Muscle of leg (tissue), 16 donors: ENCODE measurements at places on chromosomes 5 and 9. TPM values are rescaled to one million over a fixed set of nuclear protein-coding genes. Genes with fewer than 3 reads are reported as not detected.

DNA sequence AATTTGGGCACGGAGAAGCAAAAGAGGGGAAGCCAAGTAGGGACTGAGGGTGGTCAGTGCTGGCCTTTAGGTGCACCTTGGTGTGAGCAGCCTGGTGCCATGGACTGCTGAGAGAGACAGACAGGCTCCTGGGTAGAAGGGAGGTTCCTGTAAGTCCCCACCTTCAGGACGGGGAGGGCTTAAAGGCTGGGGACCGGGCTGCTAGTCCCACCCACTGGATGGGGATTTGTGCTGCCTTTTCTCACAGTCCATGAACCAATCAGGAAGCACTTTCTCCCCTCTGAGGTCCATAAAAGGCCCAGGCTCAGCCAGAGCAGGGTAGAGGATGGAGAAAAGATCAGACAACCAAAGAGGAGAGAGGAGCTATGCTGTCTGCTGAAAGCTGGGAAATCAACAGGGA, 15.2 kb downstream of the CDC25C start:
- no peaks in the 10 kb centered on the region for H3K4me1 ChIP-seq
- no peak overlapping the region for H3K4me3 ChIP-seq
- DNase-seq = no peak
- no peaks in the 10 kb centered on the region for H3K36me3 ChIP-seq
- H3K27ac ChIP-seq = no peak overlapping the region
- no peaks in the 10 kb centered on the region for H3K27me3 ChIP-seq

The CRHBP gene
- total RNA-seq = 1.2 TPM

The NRARP gene
- 2.5 TPM for total RNA-seq

DNA sequence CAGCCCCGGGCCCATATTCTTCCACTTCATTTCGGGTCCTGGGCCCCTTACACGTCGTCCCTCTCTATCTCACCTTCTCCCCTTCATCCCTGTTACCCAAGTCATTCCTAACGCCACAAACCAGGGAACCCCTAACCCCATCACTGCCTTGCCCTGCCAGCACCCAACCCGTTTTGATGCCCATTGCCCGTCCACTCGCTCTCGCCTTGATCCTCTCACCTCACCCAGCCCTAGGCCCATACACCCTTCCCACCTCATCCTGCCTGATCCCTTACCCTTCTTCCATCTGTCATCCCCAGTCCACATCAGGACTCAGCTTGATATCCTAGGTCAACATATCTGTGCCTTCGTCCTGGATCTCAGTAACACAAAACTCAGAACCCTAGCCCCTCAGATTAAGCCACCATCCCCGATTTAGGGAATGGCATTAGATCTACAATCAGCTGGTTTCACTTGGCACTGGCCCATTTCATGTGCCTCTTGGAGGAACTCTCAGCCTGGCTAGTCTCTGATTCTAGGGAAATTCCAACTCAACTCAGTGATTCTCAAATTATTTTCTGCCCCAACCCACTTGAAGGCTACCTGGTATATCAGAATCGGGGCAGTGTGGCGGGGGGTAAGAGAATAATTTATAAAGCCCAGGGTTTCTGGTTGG, 489 bp downstream of the CHMP5 start:
- peak overlapping the region; percentile 84 for H3K27ac ChIP-seq
- peaks cover 29% of the 10 kb centered on the region for H3K36me3 ChIP-seq
- DNase-seq = peak; percentile 36
- peak overlapping the region; percentile 81 for H3K4me3 ChIP-seq
- H3K4me1 ChIP-seq = peaks cover 20% of the 10 kb centered on the region
- H3K27me3 ChIP-seq = no peaks in the 10 kb centered on the region

The PCDHGA4 gene
- total RNA-seq = 1.8 TPM

The FBXO10 gene
- 24.5 TPM for total RNA-seq

- H3K4me3 ChIP-seq = no peak overlapping the region
- DNase-seq = no peak
- H3K27ac ChIP-seq = no peak overlapping the region
These were observed 330.4 kb upstream of the EDIL3 start for GRCh38 chr5:84715091-84715490.

GRCh38 chr9:134294153-134295071, 31.8 kb upstream of the RXRA start:
- H3K27me3 ChIP-seq = peaks cover 24% of the 10 kb centered on the region
- H3K36me3 ChIP-seq = no peaks in the 10 kb centered on the region
- H3K4me1 ChIP-seq = peaks cover 20% of the 10 kb centered on the region
- peak; percentile 65 for DNase-seq

The NEUROG1 gene
- total RNA-seq = not detected

DNA sequence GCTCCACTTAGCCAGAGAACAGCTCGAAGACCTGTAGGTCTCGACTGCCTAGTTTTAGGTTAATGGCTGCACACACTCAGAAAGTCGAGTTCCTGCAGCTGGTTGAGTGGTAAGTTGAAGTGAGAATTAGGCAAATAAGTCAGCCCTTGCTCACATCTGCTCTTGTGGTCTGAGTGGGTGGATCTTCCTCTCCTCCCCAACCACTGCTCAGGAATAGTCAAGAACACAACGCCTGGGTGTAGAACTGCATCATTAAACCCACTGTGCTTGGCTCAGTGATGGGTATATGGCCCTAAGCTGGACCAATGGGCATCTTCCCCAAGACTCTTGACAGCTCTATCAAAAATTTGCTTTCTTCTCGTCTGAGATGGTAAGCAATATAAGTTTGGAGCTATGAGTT, 20.9 kb upstream of the ADAM19 start:
- H3K4me3 ChIP-seq = no peak overlapping the region
- H3K36me3 ChIP-seq = no peaks in the 10 kb centered on the region
- H3K27ac ChIP-seq = no peak overlapping the region
- no peak for DNase-seq

GRCh38 chr9:87579781-87580541, 82.3 kb downstream of the DAPK1 start:
- peaks cover 8% of the 10 kb centered on the region for H3K4me1 ChIP-seq
- no peak for DNase-seq
- no peak overlapping the region for H3K4me3 ChIP-seq
- H3K36me3 ChIP-seq = no peaks in the 10 kb centered on the region

DNA sequence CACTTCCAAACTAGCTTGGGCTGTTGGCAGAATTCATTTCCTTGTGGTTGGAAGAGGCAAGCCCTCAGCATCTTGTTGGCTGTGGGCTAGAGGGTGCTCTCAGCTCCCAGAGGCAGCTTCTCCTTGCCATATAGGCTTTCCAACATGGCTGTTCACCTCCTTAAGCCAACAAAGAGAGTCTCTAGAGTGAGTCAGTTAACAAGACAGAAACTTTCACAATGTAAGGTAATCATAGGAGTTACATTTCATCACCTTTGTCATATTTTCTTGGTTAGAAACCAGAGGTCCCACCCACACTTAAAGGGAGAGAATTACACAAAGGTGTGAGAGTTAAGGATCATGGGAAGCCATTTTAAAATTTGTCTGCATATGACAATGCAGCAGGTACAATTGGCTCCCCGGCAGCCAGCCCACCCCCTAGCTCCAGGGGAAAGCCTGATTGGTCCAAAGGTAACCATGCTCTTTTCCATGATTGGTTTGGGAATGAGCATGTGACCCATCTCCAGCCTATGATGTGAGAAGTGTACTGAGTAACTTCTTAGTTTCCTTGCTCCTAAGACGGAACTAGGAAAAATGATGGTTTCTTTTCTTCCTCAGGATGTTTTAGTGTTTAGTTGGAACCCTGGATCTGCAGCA, 109.8 kb upstream of the MSX2 start:
- H3K27me3 ChIP-seq = peaks cover 9% of the 10 kb centered on the region
- no peak for DNase-seq
- H3K27ac ChIP-seq = no peak overlapping the region
- no peak overlapping the region for H3K4me3 ChIP-seq
- H3K36me3 ChIP-seq = no peaks in the 10 kb centered on the region
- H3K4me1 ChIP-seq = peaks cover 10% of the 10 kb centered on the region

The CDH6 gene
- total RNA-seq = 8.0 TPM

DNA sequence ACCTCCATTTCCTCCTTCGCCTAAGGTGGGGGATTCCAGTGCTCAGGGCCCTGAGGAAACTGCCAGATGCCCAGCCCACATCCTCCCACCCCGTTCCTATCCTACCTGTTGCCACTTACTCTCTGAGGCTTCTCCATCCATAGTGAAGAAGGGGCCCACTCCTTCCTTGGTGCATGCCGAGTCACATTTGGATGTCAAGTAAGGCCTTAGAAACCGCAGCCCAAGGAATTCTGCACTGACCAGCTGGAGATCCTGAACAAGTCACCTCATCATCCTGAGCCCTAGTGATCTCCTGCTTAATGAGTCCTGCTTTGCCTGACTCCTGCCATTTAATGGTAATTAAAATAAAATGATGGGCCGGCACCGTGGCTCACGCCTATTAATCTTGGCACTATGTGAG, 6.7 kb upstream of the TNIP1 start:
- no peaks in the 10 kb centered on the region for H3K27me3 ChIP-seq
- H3K36me3 ChIP-seq = no peaks in the 10 kb centered on the region
- no peak overlapping the region for H3K4me3 ChIP-seq
- peak overlapping the region; percentile 73 for H3K27ac ChIP-seq
- H3K4me1 ChIP-seq = peaks cover 45% of the 10 kb centered on the region

GRCh38 chr9:85172001-85172978, 502.8 kb downstream of the NTRK2 start:
- H3K27me3 ChIP-seq = no peaks in the 10 kb centered on the region
- H3K4me1 ChIP-seq = peaks cover 3% of the 10 kb centered on the region
- H3K27ac ChIP-seq = peak overlapping the region; percentile 36

The PAPPA gene
- total RNA-seq = 1.3 TPM

- H3K36me3 ChIP-seq = no peaks in the 10 kb centered on the region
- peak overlapping the region; percentile 35 for H3K27ac ChIP-seq
- peaks cover 2% of the 10 kb centered on the region for H3K27me3 ChIP-seq
- no peak overlapping the region for H3K4me3 ChIP-seq
- peaks cover 19% of the 10 kb centered on the region for H3K4me1 ChIP-seq
These were observed 640.2 kb downstream of the CCDC171 start for GRCh38 chr9:16193066-16193465.

DNA sequence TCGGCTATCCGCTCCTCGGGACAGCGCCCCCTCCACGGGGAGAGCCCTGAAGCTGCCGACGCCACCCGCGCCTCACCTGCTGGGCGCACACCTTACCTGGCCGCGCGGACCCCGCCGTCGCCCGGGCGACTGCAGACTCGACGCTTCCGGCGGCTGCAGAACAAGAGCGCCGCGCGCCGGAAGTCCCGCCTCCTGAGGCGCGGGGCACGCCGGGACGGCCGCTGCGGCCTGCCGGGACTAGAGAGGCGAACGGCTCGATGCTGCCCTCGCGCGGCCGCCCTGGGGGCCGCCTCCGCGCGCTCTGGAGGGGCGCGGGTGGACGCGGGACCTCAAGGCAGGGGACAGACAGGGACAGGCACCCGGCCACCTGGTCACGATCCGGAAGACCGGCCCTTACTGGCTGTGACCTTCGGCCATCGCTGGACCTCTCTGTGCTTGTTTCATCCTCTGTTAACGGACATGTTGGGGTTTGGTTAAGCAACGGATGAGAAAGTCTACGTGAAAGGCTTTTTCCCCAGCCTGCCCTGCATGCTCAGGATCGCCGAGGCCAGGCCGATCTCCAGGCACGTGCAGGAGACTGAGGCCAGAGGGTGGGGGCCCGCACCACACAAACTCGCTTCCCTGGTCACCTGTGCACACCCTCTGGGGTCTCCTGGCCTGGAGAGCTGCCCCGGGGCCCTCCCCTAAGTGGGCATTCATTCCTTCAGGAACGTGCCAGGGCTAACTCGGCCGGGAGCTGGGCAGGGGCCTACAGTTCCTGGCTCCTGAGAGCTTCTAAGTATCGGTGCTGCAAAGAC, at the start of gene SNAPC4:
SNAPC4 (minus strand) TSS at position 133 of the 797 bp plus-strand sequence. CDS start 1,742 bp downstream, outside the sequence.
- peak within 1 kb of the TSS; percentile 59 for H3K4me3 ChIP-seq
- no peak within 1 kb of the TSS for H3K27ac ChIP-seq
- peak; percentile 94 for DNase-seq
- peaks cover 60% of the 10 kb centered on the region for H3K36me3 ChIP-seq

DNA sequence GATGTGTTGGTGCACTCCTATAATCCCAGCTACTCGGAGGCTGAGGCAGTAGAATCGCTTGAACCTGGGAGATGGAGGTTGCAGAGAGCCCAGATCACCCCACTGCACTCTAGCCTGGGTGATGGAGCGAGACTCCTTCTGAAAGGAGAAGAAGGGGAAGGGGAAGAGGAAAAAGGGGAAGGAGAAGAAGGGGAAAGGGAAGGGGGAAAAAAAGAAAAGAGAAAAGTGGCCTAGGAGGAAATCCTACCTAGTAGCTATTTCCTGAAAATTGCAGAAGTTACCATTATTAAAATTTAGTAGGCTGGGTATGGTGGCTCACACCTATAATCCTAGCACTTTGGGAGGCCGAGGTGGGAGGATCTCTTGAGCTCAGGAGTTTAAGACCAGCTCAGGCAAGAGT, 67.4 kb downstream of the ARRDC3 start:
- H3K36me3 ChIP-seq = no peaks in the 10 kb centered on the region
- H3K4me3 ChIP-seq = no peak overlapping the region
- no peak overlapping the region for H3K27ac ChIP-seq
- no peaks in the 10 kb centered on the region for H3K27me3 ChIP-seq
- DNase-seq = no peak

GRCh38 chr5:93090698-93091097, 490.3 kb downstream of the NR2F1-AS1 start:
- no peaks in the 10 kb centered on the region for H3K36me3 ChIP-seq
- DNase-seq = no peak
- H3K4me1 ChIP-seq = peaks cover 3% of the 10 kb centered on the region
- no peak overlapping the region for H3K27ac ChIP-seq

DNA sequence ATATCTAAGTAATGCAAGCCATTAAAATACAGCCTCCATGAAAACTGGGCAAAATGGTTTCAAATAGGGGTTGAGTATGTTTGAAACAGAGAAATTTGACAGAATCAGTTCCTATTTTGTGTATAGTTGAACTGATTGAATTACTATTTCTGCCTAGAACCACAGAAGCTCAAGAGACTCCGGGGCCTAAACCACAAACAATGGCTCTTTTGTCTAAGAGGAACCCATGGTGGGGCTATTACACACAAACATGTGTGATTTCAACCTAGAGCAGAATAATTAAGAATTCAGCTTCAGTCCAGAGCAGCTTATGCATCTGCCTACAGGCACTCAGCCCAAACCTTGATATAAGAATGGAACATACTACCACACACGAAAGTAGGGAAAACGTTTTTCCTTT, 171.2 kb upstream of the MPDZ start:
- no peak for DNase-seq
- no peaks in the 10 kb centered on the region for H3K27me3 ChIP-seq
- no peak overlapping the region for H3K4me3 ChIP-seq
- no peaks in the 10 kb centered on the region for H3K36me3 ChIP-seq

The ADAMTS2 gene
- total RNA-seq = 28.7 TPM

- no peaks in the 10 kb centered on the region for H3K27me3 ChIP-seq
- no peak overlapping the region for H3K27ac ChIP-seq
- H3K4me1 ChIP-seq = no peaks in the 10 kb centered on the region
These were observed 44.2 kb downstream of the NLN start for GRCh38 chr5:65766175-65766574.

DNA sequence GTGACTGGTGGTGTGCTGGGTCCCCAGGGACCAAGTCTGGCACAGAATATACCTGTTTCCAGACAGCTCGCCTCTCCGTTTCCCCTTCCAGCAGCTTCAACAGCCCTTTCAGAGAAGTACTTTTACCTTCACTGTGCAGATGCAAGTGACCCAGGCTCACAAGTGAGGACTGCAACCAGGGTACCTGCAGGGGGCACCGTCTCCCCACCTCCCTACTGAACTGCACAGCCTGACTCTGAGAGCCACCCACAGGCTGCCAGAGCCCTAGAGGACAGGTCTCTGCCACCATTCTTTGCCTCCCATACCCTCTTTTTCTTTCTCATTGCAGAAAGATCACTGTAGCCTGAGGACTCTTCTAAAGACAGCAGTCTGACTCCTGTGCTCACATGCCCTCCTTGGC, 15.4 kb downstream of the IL9 start:
- no peaks in the 10 kb centered on the region for H3K36me3 ChIP-seq
- H3K4me1 ChIP-seq = peaks cover 6% of the 10 kb centered on the region
- no peak overlapping the region for H3K27ac ChIP-seq
- H3K27me3 ChIP-seq = peaks cover 15% of the 10 kb centered on the region

- H3K36me3 ChIP-seq = peaks cover 51% of the 10 kb centered on the region
- no peak overlapping the region for H3K27ac ChIP-seq
- no peaks in the 10 kb centered on the region for H3K27me3 ChIP-seq
- no peak overlapping the region for H3K4me3 ChIP-seq
- DNase-seq = peak; percentile 11
These were observed 64.5 kb downstream of the ERAP1 start for GRCh38 chr5:96743065-96743768.
